Myocyte (in vitro differentiated cells): ENCODE measurements at places on chromosomes 1 and 21.

GRCh38 chr1:156401041-156401574 lies 32.1 kb downstream of the RHBG start:
- DNase-seq, result no peak

- no peak for DNase-seq
Observed at GRCh38 chr1:82836213-82836972, 1035.7 kb downstream of the ADGRL2 start.

DNA sequence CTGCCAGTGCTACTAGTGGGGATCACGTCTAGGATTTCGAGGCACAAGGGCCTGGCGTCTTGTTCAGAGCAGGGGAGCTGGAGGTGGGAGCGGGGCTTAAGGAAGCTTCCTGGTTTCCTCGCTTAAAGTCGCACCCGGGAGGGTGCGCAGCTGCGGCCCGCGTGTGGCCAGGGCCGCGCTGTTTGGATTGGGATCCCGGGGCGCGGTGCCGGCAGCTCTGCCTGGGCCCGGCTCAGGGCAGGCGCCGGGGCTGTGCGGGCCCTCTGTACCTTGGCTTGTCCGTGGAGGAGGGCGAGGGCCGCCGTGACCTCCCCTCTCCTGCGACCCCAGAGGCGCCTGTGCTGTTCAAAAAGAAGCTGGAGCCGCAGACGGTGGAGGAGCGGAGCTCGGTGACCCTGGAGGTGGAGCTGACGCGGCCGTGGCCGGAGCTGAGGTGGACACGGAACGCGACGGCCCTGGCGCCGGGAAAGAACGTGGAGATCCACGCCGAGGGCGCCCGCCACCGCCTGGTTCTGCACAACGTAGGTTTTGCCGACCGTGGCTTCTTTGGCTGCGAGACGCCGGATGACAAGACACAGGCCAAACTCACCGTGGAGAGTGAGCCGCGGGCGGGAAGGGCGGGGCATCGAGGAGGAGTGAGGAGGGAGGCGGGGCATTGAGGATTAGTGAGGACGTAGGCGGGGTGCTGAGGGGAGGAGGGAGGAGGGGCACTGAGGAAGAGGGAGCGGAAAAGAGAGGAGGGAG lies 67.8 kb downstream of the OBSCN start:
- DNase-seq, result peak; percentile 77

DNA sequence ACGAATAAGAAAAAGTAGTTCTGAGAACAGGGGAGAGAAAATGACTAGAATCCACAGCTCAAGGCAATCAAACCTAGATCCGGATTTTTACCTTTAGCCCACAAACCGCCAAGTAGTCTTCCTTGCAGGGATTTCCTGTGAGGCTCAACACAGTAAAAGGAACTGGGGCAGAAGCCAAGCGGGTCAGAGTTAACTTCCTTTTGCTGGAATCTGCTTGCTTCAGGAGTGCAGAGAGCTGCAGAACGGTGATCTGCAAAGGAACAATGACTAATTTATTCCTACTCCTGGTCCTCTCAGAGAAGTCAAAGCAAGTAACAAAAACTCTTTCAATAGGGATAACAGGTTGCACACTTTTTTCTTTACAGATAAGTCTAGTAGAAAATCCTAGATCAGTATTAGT lies 53.4 kb downstream of the UBR4 start:
- DNase-seq, result no peak

- DNase-seq, result peak; percentile 94
Observed at GRCh38 chr1:23100074-23100748, 68.4 kb downstream of the LUZP1 start.

DNA sequence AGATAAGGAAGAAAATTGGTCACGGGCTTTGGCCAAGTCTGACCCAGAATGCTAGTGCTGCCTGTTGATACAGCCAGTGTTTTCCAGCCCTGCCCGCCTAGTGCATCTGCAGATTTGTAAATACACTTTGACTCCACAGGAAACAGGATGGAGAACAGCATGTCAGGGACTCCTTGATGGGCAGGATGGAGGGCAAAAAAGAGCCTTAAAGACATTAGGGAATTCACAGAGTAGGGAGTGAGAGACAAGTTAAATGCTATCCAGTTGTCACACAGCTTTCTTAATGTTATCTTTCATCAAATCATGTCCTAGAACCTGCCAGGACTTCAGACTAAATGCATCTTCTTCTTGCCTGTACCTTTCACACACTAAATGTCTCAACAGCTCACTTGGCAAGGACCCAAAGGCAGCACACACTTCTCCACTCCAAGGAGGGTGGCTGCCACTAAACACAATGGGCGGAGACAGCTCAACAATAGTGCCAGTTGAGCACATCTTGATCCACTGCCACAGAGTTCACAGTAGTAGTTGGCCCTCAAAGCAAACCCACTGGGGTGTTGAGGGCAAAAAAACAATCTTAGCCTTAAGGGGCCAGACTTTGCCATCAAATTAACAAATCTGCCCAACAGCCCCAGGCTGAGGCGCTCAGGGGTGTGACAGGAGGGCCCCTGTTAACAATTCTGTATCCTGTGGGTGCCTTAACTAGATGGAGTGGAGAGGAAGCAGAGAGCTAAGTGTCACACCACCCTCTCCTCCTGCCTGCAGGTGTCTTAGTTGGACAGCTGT lies 2.7 kb downstream of the HIVEP3 start:
- no peak for DNase-seq
